ENCODE measurements at places on chromosomes 1 and 21.

DNA sequence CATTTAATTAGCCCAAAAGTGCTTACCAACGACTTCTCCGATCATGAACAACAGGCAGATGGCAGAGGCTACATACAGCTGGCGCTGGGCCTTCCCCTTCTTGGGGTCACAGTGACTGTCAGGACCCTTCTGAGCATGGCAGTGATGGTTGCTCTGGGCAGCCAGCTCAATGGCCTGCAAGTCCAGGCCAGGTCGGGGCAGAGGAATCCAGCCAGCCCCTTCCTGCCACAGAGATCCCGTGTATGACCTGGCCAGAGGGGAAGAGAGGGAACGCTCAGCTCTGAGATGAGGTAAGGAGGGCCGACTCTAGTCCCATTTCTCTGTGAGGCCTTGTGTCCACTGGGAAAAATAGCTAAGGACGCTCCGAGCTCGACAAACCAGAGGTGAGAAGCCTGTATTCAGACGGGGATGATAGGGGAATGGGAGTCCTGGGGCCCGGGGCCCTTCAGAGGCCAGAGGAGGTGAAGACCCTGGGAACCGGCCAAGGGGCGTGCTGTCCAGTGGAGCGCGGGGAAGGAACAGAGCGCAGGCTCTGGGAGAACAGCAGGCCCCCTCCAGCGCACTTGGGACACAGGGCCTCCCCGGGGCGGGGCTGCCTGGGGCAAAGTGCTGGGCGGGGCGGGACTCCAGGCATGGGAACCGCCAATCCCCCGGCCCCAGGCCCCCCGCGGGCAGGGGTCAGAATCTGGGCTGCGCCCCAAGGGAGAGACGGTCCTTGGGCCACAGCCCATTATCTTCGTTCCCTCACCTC lies 772 bp downstream of the SLC30A2 start:
- DNase-seq = no peak

DNA sequence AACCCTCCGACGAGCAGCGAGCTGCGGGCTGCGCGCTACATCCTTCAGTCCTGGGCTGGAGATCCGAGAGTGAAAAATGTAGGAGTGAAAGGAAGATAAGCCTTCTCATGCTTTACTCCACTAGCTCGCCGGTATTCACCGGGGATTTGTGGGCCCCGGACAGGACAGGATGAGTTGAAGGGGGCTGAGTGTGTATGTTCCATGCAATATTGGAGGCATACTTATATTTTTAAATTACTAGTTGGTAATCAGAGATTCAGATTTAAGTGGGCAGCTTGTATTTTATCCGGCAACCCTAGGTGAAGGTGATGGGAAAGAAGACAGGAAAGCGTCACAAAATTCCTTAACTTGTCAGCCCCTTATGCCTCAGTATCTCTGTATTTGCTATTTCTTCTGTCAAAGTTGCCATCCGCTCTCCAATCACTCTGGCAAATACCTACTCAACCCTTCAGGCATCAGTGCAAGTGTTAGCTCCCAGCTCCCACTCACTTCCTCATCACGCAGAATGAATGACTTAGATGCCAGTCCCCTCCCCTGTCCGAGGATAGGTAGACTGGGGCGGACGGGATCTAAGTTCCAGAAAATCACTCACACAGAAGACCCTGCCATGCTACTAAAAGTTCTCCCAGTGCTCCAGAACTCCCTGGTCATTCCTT lies 503 bp upstream of the PIGM start:
- DNase-seq = no peak

- no peak for DNase-seq
Observed at GRCh38 chr1:118290046-118290445, 105.0 kb upstream of the SPAG17 start.

DNA sequence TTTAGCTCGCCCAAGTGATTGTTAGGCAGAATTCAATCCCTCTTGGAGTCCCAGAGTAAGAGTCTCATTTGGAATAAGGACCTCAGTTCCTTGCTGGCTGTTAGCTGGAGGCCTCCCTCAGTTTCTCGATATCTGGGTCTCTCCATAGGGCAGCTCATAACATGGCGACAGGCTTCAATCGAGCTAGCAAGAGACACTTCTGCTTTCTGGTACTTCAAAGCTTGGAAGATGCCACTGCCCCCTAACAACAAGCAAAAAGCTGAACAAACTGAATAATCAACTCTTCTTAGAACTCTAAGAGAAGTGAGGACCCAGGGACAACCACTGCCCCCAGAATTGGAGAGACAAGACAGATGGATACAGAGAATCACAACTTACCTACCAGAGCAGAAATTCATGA lies 86.2 kb downstream of the TEX35 start:
- DNase-seq = no peak

DNA sequence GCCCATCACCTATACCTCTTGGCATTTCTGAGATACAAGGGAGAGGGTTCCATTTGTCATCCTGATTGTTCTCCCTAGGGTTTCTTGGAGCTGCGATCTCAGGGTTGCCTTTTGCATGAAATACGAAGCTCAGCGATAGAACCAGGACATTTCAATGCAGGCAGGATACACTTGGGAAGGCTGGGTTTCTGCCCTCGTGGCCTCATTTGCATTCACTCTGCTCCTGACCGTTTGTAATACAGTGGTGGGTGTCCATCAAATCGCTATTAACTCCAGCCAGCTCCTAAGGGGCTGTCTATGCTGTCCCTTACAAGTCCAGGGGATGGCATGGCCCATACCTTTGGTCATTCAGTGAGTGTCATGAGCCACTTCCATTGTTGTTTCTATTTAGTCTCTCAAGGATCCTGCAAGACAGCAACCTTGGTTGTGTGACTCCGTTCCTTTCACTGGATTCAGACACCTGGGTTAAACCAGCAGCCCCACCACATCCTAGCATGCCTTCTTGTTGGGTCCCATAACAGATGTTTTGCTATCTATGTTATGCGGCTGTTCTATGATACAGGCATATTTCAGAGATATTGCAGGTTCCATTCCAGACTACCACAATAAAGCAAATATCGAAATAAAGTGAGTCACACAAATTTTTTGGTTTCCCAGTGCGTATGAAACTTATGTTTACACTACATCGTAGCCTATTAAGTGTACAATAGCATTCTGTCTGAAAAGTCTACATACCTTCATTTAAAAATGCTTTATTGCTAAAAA lies 18.3 kb downstream of the KAZN start:
- DNase-seq = no peak

DNA sequence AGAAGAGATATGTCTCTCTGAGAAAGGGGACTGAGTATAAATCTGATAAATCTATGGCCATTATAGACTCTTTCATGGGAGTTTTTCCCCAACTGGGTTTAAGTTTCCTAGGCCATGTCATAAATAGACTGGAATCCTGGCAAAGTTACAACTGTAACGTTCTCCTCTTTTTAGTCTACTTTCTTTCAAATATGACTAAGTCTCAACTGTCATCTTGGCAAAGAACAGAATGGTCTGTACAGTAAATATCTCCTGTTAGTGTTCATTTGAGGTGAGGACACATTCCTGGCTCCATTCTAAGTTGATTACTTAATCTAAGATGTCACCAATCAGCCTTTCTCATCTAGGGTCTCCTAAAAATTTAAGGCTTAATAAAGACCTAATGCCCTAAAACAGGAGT lies 300.5 kb downstream of the BRINP2 start:
- no peak for DNase-seq

DNA sequence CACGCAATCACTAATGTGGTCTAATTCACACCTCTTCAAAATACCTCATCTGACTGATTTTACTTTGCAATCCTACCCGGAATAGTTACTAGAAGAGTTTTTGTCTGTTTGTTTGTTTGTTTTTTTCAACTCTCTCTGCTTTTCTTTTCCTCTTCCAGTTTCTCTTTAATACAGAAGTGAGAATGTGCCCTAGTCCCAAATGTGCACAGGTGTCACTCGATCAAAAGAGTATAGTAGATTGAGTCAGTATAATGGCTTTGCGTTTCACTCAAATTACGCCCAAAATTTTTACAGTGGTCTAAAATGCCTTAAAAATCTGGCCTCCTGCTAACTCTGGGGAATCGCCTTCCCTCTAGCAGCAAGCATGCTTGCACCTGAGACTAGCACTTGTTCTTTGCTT lies 1536.8 kb downstream of the KCNT2 start:
- DNase-seq = no peak

GRCh38 chr1:26327956-26328362 lies 10.2 kb downstream of the CD52 start:
- no peak for DNase-seq

GRCh38 chr1:2617971-2618470 lies 14.8 kb downstream of the MMEL1 start:
- DNase-seq = no peak

DNA sequence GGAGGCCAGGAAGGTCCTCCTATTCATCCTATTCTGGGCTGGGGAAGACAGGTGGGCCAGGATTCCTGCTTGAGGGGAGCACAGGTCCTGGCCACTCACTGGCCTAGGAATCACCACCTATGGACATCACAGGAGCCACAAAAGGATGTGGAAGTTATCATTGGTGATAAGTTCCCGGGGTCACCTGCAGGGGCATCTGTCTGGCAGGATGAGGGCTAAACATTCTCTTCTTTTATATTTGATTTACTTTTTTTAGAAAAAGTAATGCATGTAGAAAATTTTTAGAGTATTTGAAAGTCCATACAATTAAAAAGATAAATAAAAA lies 33.2 kb upstream of the KIAA0040 start:
- no peak for DNase-seq

- DNase-seq = no peak
Observed at GRCh38 chr1:174701565-174701964, 253.8 kb downstream of the GPR52 start.

DNA sequence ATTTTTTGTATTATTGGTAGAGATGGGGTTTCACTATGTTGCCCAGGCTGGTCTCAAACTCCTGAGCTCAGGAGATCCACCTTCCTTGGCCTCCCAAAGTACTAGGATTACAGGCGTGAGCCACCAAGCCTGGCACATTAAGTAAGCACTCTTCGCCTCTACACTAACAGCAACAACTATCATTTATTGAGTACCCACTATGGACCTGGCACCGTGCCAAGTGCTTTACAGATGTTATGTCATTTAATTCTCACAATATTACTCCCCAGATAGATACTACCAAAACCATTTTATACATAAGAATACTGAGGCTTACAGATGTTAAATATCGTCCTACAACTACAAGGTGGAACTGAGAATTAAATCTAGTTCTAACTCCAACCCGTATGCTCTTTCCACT lies 50.1 kb downstream of the TUT4 start:
- DNase-seq = no peak

- DNase-seq = no peak
Observed at GRCh38 chr1:168396508-168396907, 115.8 kb downstream of the TBX19 start.

- no peak for DNase-seq
Observed at GRCh38 chr1:8219530-8219929, 98.4 kb upstream of the SLC45A1 start.

DNA sequence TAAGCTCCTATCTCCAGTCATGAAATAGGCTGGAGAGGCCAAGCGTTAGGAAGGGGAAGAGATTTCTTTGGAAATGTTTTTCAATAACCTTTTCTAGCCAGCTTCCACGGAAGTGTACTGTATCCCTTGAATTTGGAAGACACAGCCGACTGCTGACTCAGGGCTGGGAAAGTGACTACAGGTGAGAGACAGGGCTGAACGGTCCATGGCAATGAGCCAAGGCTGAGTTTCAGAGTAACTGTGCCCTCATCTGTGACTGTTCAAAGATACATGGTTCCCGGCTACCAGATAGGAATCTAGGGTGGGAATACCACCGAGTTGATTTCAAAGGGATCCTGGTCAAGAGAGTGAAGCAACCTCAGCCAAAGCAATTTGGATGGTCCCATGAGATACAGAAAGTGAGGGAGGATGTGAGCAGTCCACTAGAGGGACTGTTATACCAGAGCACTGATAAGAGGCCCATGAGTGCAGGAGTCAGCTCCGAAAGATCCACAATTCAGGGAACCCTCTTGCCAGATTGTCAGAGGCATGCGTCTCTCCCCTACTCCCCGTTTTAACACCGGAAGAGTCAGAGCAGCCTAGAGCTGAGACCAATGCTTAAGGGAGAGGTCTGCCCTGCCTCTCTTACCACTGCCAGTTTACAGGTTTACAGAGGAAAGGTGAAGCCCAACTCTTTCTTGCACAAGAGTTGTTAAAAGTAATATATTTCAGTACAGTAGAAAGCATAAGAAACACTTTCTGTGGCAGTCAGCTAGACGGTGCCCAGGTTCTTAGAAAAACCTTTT lies 3.2 kb upstream of the KRTAP19-8 start:
- no peak for DNase-seq

- DNase-seq = no peak
Observed at GRCh38 chr1:114831276-114831994, 23.2 kb upstream of the SYCP1 start.

DNA sequence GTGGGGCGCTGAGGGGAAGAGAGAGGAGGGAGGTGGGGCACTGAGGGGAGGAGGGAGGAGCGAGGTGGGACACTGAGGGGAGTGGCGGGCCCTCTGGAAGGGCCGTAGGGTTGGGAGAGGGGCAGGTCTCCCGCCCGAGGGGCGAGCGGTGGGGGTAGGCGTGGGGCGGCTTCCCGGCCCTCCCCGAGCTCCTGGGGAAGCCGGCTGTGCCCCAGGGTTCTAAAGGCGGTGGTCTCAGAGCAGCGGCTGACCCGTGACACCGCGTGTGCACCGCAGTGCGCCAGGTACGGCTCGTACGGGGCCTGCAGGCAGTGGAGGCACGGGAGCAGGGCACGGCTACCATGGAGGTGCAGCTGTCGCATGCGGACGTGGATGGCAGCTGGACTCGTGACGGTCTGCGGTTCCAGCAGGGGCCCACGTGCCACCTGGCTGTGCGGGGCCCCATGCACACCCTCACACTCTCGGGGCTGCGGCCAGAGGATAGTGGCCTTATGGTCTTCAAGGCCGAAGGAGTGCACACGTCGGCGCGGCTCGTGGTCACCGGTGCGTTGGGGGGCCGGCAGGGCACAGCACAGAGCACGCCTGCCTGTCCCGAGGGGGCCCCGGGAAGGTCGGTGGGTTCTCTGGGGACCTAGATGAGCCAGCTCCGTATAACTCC lies 68.5 kb downstream of the OBSCN start:
- DNase-seq = no peak

DNA sequence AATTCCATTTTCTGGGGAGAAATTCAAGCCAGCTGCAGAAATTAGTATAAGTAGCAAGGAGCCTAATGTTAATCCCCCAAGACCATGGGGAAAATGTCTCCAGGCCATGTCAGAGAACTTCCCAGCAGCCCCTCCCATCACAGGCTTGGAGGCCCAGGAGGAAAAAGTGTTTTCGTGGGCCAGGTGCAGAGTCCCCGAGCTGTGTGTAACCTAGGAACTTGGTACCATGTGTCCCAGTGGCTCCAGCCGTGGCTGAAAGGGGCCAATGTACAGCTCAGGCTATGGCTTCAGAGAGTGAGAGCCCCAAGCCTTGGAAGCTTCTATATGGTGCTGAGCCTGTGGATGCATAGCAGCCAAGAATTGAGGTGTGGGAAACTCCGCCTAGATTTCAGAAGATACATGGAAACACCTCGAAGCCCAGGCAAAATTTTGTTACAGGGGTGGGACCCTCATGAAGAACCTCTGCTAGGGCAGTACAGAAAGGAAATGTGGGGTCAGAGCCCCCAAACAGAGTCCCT lies 286.3 kb downstream of the MATN1 start:
- no peak for DNase-seq

GRCh38 chr1:110203021-110203661 lies 7.0 kb upstream of the KCNC4 start:
- peak; percentile 51 for DNase-seq

Measured in stimulated activated CD8-positive, alpha-beta memory T cell treated with anti-CD3 and anti-CD28 coated beads, Interleukin-2, amount 100 ng/mL, for 48 hours (primary cell).